ENCODE measurements at places on chromosomes 13 and 19.

- DNase-seq, result peak; percentile 15
Measured at GRCh38 chr13:99955747-99956472, 15.7 kb downstream of the ZIC5 start.

GRCh38 chr19:31602548-31602947 is 253.3 kb upstream of the TSHZ3 start:
- DNase-seq, result no peak

- no peak for DNase-seq
Measured at GRCh38 chr13:43271152-43271551, 247.8 kb downstream of the DNAJC15 start.

DNA sequence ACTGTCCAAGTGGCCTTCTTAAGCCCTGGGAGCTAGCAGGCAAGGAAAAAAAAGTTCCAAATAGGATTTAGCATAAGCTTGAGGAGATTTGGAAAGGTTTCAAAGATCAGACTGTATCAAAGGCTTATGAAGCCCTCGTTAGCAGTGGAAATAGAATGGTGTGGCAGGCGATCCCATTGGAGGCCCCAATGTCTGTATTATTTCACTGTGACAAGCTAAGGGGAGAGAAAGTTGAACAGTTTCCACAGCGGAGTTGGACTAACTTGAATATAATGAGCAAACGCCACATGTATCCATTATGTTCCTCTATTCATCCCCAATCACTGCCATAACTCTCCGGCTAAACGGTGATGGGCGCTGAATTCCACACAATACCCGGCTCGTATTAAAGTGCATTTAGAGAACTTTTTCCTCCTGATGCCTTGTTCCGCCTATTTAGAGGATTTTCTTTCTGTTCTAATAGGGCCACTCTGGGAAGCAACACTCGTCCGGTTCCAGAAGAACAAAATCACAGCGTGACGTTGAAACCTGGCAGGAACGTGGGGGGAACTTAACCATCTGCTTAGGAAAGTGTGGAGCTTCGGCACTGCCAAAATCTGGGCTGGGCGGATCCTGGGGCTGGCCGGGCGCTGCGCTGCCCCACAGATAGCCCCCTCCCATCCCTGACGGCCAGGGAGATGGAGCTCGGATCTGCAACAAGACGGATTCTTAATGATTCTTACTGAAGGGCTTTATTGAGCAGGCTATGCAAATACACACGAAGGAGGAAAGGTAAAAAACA is 1.0 kb upstream of the PCDH8 start:
- DNase-seq, result no peak

- DNase-seq, result no peak
Measured at GRCh38 chr19:42042455-42043170, 27.4 kb downstream of the GRIK5 start.

DNA sequence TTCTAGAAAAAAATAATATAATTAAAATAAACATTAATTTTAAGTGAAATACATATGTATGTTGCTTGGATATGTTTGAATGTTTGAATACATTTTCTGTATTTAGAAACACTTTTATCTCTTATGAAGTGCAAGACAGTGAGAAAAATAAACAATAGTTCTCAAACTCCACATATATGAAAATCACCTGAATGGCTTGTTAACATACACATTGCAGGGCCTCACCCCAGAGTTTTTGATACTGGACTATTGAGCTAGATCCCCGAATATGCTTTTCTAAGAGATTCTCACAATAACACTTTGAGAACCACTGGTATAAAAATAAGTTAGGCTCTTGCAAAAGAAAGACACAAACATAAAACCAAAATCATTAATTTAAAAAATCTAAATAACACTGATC is 1570.3 kb upstream of the PRR20A start:
- DNase-seq, result no peak

DNA sequence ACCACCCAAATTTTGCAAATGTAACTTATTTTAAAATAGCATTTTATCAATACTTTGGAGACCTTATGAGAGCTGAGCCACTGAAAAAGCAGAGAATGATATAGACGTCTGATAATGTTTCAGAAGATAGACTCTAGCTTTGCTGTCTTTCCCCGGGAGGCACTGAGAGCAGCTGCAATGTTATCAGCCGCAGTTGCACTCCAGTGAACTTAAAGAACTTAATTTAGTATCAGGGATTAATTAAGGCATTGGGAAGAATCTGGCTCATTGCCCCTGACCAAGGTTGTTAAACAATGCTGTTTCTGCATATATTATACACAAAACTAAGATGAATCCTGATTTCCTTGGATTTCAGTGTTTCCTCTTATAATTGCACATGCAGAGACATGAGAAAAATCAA is 75.7 kb upstream of the SGCG start:
- no peak for DNase-seq

GRCh38 chr19:33310606-33311325 is 8.4 kb upstream of the CEBPA start:
- DNase-seq, result no peak

DNA sequence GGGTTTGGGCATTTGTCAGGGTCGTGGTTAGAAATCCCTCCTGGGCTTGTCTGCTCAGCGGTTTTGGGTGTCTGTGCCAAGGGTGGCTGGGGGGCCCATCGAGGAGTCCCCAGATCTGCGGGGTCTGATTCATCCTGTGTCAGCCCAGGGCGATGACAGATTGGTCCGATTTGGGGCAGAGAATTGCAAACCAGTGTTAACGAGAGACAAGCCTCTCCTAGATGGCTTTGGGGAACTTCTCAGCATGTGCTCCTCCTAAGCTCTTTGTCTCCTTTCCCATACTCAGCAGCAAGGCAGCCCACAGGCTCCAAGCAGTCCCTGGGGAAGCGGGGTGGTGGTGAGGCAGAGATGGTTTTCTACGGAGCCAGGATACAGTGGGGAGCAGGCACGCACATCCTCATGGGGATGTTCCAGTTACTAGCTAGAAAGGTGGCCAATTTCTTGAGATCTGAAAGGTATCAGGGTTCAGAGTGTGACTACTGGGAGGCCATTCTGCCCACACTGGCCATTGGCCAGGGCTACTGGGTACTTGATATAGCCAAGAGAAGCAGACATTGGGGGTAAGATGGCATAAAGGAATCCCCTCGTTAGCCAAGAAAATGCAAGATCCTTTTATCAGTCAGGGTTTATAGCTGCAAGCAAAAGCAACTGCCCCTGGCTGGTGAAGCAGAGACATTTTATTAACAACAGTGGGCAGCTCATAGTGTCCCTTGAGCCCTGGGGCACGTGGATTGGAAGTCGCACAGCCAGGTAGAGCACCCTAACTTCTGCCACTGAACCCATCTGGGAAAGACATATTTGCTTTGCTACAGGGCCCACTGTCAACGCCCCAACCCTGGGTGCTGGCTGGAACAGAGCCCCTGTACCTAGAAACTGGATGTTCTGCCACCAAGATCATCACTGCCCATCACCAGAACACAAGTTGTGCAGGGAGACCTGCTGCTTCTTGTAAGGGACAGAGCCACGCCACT is 63.6 kb downstream of the RGCC start:
- DNase-seq, result peak; percentile 28

- DNase-seq, result no peak
Measured at GRCh38 chr19:1287354-1288225, 1.9 kb downstream of the EFNA2 start.

DNA sequence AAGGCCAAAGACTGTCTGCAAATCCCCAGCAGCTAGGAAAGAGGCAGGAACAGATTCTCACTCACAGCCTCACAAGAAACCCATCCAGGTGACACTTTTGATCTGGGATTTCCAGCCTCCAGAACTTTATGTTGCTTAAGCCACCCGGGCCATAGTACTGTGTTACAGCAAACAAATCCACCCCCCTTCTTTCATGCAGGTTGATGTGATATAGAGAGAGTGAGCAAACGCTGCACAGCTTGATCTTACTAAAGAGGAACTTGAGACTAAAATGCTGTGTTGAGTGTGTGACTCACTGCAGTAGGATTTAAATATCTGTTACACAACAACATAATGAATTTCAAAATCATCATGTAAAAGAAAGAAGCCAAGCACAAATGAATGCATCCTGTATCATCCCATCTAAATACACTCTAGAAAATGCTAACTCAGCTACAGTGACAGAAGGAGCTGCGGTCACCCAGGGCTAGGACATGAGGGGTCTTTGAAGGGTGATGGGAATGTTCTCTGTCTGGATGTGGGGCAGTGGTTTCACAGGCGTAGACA is 32.2 kb downstream of the RCBTB2 start:
- DNase-seq, result peak; percentile 67

DNA sequence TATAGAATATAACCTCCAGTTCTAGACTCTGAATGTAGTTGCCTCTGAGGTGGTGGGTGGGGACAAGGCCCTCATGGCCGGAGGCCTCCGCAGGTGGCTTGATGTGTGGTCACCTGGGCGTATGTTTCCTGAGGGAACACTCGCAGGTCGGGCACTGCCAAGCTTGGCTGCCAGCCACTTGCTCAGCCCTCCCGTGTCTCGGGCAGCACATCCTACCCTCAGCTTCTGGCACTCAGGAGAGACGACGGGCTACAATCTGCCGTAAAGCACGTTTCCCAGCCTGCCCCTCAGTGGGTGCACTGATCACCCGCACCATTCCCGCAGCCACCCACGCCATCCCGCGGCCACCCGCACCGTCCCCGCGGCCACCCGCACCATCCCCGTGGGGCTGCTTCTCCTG is 15.2 kb downstream of the THOP1 start:
- no peak for DNase-seq

DNA sequence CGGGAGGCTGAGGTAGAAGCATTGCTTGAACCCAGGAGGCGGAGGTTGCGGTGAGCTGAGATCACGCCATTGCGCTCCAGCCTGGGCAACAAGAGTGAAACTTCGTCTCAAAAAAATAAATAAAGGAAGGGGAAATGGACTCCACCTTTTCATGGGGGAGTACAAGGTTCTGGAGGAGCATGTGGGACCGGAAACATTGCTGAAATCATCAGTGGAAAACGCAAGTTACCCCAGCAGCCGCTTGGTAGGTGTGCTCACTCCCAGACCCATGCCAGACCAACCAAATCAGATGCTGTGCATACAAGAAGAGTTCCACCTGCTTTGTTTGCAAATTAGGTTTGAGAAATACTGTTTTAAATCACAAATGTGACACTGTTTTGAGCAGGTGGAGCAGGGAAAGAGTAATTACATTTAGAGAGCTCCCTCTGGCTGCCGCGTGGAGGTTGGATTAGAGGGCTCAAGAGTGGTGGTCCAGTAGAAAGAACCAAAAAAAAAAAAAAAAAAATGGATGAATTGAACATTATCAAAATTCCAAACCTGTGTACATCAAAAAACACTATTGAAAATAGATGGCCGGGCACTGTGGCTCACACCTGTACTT is 4.9 kb downstream of the ERICH4 start:
- no peak for DNase-seq

DNA sequence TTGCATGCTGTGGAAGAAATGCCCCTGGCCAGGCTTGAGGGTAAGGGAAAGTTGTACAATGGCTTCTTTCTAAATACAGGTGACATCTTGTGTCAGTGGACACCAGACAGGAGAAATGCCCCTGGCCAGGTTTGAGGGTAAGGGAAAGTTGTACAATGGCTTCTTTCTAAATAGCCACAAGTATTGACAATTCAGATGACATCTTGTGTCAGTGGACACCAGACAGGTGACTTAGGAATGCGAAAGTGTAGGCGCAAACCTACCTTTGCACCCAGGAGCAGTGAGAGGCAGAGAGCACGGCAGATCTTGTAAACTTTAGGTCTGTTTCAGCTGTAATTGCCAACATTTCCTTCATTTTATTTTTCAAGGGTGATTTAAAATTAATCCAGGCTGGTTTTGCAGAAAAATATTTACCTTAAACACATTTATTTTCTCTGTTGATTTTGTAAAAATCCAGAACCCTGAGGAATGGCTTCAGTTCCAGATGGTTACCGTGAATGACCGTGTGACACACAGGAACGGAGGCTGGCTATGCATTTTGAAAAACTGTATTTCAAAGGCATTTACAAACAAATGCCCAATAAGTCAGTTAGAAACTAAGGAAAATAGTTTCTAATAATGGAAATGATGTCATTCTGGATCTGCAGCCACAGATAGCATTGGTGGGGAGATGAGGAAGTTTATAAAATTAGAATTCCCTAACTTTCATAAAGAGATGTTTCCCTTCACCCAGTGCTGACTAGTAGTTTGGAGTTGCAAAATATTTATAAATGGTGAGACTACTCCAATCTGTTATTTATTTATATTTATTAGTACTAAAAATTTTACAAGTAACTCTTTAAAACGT is 34.9 kb downstream of the TNFSF13B start:
- no peak for DNase-seq

DNA sequence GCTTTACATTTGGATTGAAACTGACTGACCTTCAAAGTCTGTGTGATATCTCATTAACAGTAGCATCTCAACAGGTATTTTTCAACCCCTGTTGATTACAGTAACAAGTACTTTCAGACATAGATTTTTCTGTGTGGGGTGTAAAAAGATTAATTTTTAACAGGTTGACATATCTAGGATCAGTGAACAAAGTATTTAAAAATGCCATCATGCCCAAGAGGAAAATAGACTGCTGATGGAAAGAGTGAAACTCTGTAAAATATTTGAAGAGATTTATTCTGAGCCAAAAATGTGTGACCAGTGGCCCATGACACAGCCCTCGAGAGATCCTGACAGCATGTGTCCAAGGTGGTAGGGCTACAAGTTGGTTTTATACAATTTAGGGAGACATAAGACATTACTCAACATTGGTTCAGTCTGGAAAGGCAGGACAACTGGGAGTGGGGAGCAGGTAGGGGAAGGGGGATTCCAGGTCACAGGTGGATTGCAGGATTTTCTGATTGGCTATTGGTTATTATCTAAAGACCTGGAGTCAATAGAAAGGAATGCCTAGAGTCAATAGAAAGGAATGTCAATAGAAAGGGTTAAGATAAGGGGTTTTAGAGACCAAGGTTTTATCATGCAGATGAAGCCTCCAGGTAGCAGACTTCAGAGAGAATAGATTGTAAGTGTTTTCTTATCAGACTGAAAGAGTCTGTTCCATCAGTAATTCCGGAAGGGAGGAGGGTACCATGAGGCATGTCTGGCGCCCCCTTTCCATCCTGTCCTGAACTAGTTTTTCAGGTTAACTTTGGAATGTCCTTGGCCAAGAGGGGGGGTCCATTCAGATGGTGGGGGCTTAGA is 29.1 kb downstream of the TNFRSF19 start:
- no peak for DNase-seq

GRCh38 chr13:110874508-110874960 is 40.3 kb downstream of the ANKRD10 start:
- no peak for DNase-seq

DNA sequence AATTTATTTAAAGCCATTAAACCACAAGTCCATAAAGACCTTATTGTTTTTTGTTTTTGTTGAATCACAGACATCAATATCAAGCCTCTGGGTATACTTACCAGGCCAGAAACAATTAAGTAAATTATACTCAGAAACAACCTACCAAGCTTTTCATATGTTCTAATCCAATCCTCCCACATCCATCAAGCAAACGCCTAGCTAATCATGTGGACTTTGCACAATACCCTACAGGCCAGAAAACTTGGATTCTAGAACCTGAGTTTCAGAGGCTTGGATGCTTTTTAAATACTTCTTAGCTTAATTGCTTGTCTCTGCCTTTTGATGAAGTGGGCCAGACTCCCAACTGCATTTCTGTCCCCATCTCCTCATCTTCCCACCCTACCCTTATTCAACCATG is 39.9 kb downstream of the TGDS start:
- DNase-seq, result no peak

Measured in fibroblast of skin of left biceps (primary cell).